Activated CD4-positive, alpha-beta memory T cell treated with anti-CD3 and anti-CD28 coated beads for 36 hours (primary cell): ENCODE measurements at places on chromosomes 13 and 19. TPM values are rescaled to one million over a fixed set of nuclear protein-coding genes. Genes with fewer than 3 reads are reported as not detected.

GRCh38 chr19:57803594-57804325, 11.0 kb downstream of the ZNF552 start:
- DNase-seq = no peak

DNA sequence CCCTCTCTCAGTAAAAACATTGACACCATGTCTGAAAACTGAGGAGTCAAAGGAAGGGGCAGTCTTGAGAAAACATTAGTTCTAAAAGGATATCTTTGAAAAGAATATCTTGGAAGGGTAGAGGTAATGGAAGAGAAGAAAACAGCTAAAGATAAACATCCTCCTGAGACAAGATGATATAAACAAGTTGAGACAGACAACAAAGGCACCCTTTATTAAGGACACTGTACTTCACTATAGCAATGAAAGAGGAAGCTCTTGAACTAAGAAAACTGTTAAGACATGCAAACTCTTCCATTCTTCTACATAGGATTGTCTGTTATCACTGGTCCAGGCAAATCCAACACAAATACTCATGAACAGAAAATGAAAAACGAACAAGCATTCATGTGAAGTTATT, 46.3 kb downstream of the MTMR6 start:
- DNase-seq = no peak

DNA sequence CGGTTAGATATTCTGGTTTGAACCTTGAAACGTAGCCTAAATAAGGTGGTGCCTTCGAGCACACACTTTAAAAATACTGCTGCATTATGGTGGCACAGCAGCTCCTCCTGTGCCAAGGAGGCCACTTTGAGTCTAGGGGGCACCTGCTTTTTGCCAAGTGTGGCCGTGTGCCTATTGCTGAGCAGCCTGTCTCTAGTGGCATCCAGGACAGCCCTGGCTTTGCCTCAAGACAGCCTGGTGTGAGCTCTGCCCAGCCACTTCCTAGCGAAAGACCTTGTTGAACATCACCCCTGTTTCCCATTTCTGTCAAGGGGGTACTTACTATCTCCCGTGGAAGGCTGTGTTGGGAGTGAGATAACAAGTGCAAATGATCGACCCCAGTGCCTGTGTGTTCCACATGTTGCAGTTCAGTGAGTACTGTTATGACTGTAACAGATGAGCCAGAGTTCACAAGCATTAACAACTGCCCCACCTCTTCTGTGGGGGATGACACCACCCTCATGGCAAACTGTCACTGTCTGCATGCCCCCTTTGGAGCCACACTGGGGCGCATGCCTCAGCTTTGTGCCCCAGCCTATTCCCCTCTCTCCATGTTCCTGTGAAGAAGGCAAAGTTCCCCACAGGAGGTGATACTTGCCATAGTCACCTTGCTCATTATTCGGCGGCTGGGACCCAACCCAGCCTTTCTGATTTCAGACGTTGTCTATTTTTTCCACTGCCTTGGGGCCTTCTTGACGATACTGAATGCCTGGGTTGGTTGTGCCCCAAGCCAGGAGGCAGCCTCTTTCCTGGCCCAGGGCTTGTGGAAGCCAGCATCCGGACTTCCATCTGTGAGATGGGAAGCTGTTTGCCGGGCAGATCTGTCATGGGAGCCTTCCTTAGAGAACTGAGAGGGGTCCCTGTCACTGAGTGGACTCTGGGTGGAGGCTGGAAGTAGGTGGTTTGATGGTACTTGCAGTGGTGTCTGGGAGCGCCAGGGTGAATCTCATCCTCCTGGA, 5.4 kb downstream of the GATAD2A start:
- peak; percentile 68 for DNase-seq

DNA sequence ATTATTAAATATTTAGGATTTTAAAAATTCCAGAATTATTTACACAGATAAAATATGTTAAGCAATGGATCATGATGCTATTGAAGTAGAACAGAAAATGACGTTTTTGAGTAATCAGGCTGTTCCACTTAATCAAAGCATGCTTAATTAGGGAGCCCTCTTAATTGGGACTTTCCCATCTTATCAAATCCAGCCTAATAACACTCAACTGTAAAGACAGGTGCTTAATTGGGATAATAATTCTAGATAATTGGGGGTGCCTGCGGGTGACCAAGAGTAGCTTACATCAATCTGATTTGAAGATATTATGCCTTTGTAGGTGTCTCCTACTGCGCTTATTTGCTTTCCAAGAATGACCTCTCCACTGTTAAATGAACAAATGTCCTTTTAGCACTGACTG, 742.2 kb upstream of the SLITRK6 start:
- DNase-seq = no peak

DNA sequence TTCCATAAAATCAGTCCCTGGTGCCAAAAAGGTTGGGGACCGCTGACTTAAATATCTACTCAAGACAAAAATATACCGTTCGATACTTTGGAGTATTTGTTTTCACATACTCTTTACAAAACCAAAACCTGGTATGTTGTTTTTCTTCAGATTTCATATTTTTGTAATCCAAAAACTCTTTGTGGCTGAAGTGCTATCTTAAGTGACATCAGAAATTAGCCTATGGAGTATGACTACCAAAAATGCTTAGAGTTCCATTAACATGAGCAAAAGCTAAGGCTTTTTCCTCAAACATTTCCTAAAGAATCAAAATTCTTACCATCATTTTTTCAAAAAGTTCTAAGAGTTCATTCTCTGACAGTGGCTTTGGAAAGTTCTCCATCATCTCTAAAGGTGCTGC, 52.0 kb downstream of the DIAPH3 start:
- no peak for DNase-seq

GRCh38 chr19:48749571-48750198, 2.8 kb downstream of the FUT1 start:
- no peak for DNase-seq

DNA sequence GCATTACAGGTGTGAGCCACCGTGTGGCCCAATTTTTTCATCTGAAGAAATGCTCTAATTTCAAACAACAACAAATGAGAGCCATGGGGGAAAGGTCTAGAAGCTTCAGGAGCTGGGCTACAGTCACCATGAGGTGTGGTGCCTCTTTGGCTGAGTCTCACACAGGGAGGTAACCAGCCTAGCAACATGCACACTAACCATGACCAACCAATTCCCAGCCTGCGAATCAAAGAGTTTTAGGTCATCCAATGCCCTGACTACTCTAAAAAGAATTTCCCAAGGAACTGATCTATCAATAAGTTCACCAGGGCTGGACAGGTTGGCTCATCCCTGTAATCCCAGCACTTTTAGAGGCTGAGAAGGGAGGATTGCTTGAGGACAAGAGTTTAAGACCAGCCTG, 29.9 kb downstream of the PBX4 start:
- DNase-seq = no peak

DNA sequence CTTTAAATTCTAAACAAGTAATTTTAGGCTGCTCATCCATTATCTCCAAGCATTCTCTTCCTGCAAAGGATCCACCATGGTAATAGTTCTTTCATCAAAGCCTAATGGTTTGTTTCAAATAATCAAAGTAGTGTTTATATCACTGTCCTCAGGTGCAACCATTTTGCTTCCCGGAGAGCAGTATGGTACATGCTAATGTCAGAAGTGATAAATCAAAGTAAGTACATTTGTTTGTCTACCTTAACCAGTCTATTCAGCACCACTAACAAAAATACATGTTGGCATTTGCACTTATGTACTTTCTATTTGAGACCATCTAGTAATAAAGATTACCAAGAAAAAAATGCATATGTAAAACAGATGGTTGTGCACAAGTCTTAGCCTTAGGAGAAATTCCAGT, 37.5 kb downstream of the DACH1 start:
- no peak for DNase-seq

GRCh38 chr19:57566396-57567265, 7.0 kb upstream of the ZNF550 start:
- no peak for DNase-seq

GRCh38 chr19:38639679-38640078, 7.8 kb upstream of the ACTN4 start:
- no peak for DNase-seq

- no peak for DNase-seq
Measured at GRCh38 chr13:61110732-61111131, 304.9 kb downstream of the PCDH20 start.

GRCh38 chr13:82221621-82222020, 1660.7 kb downstream of the SLITRK1 start:
- DNase-seq = no peak

The SLC25A23 gene
- 28.6 TPM for total RNA-seq

The NKPD1 gene
- 0.10 TPM for total RNA-seq

The MEIOSIN gene
- total RNA-seq = not detected

The DENND1C gene
- total RNA-seq = 69.3 TPM

The METTL21C gene
- not detected for total RNA-seq

The C5AR2 gene
- total RNA-seq = 0.07 TPM

The NOVA2 gene
- not detected for total RNA-seq

The ZNF575 gene
- total RNA-seq = 3.1 TPM

The NDUFA3 gene
- 113 TPM for total RNA-seq
